ENCODE measurements at places on chromosomes 1 and 21.

GRCh38 chr1:39269791-39270342 is 65.4 kb downstream of the MACF1 start:
- DNase-seq, result no peak

GRCh38 chr1:9452516-9453140 is 86.6 kb upstream of the SLC25A33 start:
- DNase-seq, result no peak

DNA sequence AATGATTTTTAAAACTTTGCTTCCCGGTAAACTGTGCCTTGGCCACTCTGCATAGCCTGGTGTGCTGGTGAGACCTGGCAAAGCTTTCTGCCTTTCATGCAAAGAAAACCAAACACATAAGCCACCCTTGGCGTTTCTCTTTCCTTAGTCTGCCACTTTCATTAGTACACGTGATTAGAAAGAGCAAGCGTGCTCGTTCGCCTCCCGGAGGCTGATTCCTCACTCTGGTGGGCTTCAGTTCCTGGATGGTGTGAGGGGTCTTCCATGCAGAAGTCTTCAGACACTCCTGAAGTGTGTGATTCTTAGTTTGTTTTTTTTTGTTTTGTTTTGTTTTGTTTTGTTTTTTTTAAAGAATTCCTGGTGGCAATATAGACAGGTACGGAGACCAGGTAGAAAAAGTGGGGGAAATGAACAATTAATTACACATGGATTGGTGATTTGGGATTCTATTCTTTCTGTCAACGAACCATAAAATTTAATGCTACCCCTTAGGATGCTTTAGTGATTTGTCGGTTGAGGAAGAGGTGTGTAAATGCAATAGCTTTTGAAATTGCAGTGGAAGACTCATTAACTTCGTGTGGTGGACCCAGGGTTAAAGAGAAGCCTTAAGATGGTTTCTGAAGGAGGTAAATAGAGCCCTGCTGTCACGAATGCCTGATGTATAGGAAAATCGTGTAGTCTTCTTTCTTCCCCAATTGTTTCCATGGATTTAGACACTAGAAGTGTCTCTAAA is 2.1 kb downstream of the GALNT2 start:
- DNase-seq, result peak; percentile 32

DNA sequence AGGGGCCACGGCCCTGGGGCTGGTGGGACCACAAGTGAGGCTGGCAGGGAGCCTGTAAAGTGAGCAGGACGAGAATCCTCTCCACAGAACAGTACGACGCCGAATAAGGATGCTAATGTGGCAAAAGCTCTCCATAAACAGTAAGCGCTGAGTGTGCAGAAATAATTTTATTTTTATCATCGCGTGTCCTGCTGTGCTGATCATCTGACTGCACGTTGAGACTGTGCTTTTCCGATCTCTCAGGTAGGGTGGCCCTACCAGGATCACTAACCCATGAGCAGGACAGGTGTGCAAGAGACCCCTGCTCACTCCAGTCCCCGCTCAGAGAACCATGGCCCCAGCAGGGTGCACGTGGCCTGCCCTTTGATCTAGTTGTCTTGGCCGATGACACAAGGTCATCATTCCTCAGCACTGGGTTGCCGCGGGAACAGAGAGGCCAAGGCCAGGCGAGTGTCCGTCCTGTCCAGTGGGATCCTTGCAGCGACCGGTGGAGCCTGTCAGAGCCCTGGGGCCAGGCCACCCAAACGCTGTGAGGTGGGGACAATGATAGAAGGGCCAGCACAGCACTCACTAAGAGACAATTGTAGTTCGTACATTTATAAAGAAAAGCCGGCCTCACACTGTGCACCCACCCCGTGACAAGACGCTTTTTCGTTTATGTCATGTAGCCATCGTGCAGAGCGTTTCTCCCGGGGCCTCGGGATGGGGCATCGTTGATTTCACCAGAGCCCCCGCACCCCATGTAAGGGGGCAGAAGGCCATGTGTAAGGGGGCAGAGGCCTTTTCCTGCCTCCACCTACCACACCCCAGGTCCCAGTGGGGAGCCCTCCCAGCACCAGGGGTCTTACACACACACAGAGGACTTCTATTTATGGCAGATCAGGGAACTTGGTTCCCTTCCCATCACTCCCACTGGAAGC is 52.7 kb upstream of the ADARB1 start:
- DNase-seq, result no peak

DNA sequence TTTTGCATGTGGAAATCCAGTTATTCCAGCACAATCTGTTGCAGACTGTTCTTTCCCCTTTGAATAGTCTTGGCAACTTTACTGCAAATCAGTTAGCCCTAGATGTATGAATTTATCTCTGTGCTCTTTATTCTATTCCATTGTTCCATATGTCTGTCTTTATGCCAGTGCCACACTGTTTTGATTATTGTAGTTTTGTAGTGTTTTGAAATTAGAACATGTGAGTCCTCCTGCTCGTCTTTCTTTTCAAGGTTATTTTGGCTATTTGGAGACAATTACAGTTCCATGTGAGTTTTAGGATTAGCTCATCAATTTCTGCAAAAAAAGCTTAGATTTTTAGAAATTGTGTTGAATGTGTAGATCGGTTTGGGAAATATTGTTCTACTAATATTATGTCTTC is 26.6 kb downstream of the WNT3A start:
- DNase-seq, result no peak

GRCh38 chr21:37032293-37032692 is 25.8 kb downstream of the RIPPLY3 start:
- DNase-seq, result no peak

DNA sequence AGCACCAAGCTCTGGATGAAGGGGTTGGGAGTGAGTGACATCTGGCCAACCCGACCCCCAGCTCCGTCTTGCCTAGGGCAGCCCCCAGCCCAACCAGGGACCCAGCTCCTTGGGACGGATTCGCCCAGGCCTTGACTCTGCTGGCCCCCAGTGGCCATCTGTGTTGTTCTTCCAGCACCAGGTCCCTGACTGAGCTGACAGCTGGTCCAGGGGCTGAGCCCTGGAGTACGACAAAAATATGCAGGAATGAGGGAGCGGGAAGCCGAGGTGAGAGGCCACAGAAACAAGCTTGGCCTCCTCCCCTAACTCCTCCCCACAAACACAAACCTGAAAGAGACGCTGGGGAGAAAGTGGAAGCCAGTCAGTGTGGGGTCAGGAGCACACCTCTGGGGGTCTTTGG is 55.0 kb upstream of the PAX7 start:
- DNase-seq, result peak; percentile 60

DNA sequence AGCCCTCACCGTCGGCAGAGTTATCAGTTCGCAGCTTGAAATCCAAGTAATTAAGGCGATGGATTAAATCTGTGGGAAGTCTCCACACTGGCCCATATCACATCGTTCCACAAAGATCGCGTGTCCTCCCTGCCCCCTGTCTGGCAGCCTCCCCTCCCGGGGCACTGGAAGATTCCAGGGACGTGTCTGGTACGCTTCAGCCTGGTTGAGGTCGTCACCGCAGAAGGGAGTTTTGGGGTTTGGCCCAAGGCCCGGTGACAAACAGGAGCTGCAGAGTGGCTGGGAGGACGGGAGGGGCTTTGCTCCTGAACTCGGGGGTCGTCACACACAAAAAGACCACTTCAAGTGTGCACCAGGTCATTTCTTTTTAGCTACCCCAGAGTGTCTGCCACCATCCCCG is 51.1 kb downstream of the PRDM16 start:
- DNase-seq, result no peak

GRCh38 chr1:239722035-239722434 is 335.7 kb downstream of the CHRM3 start:
- DNase-seq, result no peak

GRCh38 chr1:15429701-15430149 is 8.5 kb upstream of the CTRC start:
- no peak for DNase-seq

GRCh38 chr1:23590058-23590783 is 30.9 kb upstream of the ID3 start:
- peak; percentile 74 for DNase-seq

DNA sequence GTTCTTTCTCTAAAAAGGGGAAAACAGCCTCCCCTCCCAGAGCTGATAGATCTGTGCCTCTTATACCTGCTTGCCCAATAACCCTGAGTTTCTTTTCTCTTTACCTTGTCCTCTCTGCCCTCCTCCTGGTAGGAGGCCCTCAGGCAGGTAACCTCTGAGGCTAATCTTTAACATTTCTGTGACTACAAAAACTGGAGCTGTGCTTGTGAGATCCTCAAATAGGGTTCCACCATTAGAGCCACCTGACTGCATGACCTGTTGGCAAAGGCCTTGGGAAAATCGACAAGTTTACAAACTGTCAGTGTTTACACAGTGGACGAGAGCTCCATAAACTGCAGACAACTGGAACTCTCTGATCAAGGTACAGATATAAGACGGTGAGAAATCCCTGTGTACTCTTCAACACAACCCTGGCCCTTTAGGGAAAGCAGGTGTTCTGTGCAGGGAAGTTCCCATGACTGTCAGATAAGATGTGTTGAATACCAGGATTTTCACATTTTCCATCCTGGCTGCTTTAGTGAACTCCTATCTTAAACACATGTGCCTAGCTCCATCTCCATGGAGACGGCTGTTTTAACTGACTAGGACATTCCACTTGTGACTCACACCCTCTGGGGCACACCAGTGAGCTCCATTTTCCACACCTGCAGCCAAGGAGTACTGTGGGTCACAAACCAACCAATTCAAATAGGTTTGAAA is 38.3 kb downstream of the ECE1 start:
- DNase-seq, result no peak

DNA sequence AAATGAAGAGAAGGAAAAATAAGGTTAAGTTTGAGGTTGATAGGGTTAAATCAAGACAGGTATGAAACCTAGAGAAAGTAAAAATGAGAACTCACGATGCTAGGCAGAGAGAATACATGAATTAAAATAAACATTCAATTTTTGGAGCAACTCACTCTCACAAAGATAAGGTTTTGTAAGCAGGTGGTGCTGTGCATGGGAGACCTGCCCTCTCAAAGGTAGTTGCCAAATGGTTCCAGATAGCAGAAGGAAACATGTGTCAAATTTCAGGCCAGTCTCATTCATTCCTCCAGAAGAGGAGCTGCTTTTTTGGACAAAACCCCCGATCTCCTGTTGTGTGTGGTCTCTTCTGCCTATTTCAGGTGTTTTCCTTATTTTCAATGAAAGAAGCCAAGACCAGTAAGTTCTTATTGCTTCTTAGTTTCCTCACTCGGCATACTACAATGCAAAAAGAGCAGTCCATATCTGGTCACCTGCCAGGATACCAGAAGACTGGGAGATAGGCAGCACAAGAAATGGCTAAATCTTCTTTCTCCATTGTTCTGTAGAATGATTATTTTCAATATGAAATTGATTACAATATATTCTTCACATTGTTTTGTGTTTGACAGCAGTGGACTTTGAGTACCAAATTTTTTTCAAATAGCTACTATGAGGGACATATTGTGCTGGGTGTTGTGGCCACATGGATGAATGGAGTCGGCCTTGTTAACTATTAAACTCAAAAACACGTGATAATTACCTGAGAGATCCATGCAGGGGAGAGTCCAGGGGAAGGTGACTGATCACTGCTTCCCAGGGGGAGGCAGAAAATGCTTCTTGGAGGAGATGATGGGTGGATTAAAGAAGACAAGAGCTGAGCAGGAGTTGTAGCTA is 3.6 kb downstream of the CR1L start:
- no peak for DNase-seq

DNA sequence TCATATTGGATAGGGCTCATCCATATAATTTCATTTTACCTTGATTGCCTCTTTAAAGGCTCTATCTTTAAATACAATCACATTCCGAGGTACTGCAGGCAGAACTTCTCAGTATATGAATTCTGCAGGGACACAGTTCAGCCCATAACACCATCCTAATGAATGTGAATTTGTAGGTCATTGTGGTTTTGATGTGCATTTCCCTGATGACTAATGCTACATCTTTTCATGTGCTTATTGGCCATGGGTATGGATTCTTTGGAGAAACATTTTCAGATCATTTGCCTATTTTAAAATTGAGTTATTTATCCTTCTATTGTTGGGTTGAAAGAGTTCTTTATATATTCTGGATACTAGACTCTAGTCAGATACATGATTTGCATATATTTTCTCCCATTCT is 9.6 kb upstream of the RPS6KC1 start:
- DNase-seq, result no peak

DNA sequence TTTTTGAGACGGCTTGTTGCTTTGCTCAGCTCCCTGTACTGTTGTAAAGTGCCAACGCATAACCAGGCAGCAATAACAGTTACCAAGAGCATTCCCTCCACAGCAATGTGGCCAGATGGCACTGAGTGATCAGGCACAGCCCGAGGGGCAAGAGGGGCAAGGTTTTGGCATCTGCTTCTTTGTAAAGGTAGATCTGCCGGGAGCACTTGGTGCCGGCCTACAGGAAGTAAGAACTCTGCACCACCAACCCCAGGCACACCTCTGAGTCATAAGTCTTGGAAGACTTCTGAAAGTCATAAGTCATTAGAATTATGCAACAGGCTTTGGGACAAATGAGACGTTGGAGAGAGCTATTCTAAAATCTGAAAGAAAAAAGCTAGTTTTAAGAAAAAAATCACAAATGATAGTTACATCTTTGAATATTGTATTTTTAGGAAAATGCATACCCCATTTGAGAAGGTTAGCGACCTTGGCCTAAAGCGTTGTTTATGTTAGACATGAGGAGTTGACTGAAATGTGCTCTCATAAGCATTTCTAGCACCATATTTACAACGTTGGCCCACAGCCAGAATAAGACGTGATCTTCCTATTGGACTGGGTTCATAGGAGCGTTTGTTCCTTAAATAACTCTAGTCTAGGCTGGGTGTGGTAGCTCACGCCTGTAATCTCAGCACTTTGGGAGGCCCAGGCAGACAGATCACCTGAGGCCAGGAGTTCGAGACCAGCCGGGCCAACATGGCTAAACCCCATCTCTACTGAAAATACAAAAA is 37.7 kb upstream of the MAP10 start:
- DNase-seq, result no peak

DNA sequence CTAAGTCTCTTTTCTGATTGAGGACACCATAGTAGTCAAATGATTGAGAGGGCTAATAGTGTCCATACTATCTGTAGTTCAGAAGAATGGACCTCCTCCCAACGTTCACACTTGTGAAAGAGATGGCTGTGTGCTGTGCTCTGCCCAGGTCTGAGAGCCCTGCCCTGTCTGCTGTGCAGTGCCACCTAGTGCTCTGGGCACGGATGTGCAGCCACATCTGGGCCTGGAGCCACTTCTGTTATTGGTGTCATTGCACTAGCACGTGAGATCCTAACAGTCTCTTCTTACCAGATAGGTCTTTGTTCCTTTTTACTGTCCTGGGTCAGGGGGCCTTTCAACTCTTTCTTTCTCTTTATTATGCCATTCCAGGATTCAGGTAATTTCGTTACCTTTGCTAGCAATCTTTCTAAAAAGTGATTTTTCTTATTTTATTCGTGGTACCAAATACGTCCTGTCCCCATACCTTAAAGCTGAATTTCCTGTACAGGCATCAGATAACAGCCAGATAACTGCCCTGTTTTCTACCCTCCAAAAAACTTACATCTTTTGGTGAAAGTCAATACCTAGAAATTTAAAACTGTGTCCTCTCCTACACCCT is 21.7 kb downstream of the INTS3 start:
- peak; percentile 86 for DNase-seq
